NCI-H2107 (cell line): ENCODE measurements at places on chromosomes 11 and 22.

- DNase-seq, result no peak
Observed at GRCh38 chr11:130043575-130043974, 26.1 kb upstream of the APLP2 start.

GRCh38 chr22:47237890-47238480 is 475.5 kb downstream of the TBC1D22A start:
- no peak for DNase-seq

DNA sequence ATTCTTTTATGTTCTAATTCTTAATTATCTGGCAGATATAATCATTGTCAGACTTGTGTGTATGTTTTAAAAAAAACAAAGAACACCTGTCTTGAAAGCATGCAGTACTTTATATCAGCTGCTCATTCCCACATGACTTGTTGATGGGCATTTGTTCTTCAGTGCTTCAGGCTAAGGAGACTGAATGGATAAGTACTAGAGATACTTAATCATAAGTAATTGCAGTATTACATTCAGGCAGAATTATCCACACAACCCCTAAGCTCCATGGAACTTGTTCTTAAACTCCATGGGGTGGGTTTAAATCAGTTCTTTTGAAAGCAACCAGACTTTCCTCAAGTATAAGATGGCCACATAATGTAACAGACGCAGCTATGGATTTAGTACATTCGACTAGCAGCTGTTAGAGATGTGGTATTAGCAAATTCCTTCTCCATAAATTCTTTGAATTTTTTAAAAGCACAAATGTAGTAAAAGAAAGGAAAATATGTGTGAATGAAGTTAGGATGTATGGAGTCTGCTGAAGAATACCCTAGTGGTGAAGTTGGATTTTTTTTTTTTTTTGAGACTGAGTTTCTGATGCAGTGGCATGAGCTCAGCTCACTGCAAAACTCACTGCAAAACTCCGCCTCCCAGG is 3.0 kb downstream of the JAM3 start:
- no peak for DNase-seq

DNA sequence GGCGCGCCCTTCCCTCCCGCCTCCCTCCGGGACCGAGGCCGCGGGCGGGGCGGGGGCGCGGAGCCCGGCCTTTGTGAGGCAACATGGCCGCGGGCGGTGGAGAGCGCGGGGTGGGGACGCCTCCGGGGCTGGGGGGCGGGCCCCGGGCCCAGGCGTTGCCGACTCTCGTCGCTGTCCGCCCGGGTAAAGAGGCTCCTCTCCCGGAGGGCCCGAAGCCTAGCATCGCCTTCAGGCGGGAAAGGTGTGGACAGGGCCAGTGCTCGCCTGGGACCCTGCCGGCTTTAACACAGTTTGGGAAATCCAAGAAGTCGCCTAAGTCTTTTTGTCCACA is 369 bp downstream of the DGCR8 start:
- peak; percentile 29 for DNase-seq

DNA sequence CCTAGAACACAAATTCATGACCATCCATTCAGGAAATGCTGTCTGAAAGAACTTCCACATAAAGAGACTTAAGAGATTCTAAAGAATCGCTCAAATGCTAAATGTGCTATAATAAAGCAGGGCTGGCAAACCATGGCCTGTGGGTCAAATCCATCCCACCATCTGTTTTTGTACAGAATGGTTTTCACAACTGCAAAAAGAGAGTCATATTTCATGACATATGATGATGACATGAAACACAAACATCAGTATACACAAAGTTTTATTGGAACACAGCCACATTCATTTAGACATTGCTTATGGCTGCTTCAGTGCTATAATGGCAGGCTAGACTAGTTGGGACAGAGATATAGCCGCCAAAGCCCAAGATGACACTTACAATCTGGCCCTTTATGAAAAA is 85.1 kb downstream of the RRAS2 start:
- no peak for DNase-seq

- DNase-seq, result no peak
Observed at GRCh38 chr11:2289859-2290258, 11.9 kb downstream of the C11orf21 start.

- DNase-seq, result no peak
Observed at GRCh38 chr22:17775781-17776465, 1.7 kb upstream of the BID start.

DNA sequence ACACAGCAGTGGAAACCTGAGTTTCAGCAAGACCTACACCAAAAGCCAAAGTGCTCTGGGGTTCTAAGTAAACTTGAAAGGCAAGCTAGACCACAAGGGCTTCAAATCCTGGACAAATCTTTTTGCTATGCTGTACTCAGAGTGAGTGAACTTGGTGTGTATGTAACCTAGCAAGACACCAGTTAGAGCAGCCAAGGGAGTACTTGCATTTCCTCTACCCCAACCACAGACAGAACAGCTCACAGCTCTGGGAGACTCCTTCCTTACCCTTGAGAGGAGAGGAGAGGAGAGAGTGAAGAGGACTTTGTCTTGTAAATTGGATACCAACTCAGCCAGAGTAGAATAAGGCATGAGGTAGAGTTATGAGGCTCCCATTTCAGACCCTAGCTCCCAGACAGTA is 71.4 kb downstream of the CTSC start:
- DNase-seq, result no peak
